Stimulated activated CD8-positive, alpha-beta memory T cell treated with anti-CD3 and anti-CD28 coated beads, Interleukin-7, amount 100 ng/mL, for 1 hour (primary cell): ENCODE measurements at places on chromosomes 1 and 21.

- DNase-seq: no peak
Observed at GRCh38 chr1:108075055-108075454, 110.1 kb upstream of the VAV3 start.

DNA sequence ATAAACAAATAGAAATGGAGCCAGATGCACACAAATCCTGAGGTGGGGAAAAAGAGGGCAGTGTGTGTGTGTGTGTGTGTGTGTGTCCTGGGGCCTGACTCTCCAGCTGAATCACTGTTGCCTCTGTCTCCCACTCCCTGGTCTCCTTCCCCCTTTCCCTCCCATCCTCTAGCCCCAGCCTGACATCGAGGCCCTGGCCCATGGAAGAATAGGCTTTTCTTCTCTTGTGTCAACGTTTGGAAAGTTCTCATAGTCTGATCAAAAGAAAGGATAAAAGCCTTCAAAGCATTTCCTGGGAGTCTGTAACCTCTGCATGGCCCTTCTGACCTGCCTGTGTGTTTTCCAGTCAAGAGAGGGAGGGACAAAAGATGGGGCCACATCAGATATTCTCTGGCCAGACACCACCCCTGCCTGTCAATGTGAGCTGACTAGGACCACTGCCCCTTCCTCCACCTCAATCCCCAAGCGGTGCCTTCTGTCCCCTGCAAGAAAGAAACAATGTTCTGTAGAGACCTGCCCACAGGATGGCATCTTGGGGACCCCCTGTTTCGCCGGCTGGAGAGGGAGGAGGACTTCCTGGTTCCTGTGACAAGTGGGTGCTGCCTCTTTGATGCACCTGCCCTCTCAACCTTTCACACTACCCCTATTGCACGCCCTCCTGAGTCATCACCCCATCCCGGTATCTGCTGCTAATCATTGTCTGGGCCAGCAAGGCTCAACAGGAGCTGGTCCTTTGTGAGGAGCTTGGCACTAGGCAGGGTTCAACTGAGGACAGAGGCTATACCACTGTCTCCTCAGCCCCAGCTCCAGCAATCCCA, 16.2 kb downstream of the KCNJ10 start:
- DNase-seq: no peak

GRCh38 chr1:40984531-40984930, 5.0 kb downstream of the CTPS1 start:
- no peak for DNase-seq

- DNase-seq: no peak
Observed at GRCh38 chr1:162678439-162678838, 46.2 kb downstream of the DDR2 start.

DNA sequence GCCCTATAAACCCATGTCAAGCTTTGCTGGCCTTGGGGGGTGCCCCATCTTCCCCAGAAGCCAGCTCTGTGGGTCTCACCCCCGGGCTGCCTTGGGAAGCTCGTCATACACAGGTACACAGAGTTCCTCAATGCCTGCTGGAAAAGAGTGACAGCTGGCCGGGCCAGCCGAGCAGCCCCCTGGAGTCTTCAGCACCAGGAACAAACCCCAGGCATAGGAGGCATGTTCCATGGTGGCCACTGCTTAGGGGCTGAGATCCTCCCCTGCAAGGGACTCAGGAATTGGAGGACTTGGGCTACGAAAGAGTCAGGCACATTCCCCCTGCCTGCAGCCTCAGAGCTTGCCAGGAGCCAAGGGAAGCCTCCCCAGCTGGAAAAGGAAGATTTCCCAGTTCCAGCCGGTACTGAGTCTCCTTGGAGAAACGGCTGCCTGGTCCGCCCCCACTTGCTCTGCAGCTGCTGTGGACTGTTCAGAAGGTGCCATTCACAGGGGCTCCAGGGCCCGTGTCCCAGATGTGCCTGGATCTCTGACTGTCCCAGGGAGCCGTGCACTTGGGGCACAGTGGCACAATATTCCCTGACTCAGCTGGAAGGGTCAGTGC, 89.5 kb downstream of the STUM start:
- DNase-seq: no peak

DNA sequence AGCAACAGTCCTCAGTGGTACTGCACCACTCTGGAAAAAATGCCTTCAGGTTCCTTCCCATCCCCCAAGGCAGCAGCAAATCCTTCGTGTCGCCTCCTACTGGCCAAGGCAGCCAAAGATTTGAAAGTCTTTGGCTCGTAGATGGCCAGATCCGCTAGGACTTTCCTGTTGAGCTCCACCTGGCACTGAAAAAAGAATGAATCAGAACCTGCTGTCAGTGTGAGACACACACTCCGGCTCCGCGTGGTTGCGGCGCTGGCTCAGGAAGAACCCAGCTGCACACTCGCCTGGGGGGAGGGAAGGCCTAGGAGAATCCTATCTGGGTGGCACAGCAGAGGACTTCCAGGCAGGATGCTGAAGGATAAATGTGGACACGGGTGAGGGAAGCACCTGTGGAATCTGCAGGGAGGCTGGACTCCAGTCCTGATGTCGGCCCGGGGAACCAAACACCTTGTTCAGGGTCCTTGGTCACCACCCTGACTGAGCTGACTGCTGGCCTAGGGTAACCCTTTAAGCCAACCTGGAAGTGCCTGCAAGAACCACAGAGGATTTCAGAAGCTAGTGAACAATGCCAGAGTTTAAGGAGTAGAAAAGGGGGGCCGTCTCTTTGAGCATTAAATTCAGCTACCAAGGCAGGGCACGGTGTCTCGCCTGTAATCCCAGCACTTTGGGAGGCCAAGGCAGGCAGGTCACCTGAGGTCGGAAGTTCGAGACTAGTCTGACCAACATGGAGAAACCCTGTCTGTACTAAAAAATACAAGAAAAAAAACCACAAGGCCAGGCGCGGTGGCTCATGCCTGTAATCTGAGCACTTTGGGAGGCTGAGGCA, 3.2 kb upstream of the CCNL2 start:
- DNase-seq: no peak

DNA sequence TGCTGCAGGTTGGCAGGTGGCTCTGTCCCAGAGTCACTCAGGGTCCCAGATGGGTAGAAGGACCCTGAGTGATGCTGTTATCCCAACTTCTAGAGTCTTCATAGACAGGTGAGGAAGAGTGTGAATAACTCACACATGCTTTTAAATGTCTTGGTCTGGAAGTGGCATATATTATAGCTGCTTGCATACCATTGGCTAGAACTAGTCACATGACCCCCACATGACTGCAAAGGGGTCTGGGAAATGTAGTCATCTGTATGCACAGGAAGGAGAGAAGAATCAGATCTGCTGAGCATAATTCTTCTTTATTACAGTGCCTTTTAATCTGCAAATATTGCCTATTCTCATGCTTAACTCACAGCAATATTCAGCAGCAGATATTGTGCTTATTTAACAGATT, 28.2 kb upstream of the KLHDC7A start:
- no peak for DNase-seq

GRCh38 chr1:22284906-22285548, 142.1 kb upstream of the WNT4 start:
- DNase-seq: no peak

DNA sequence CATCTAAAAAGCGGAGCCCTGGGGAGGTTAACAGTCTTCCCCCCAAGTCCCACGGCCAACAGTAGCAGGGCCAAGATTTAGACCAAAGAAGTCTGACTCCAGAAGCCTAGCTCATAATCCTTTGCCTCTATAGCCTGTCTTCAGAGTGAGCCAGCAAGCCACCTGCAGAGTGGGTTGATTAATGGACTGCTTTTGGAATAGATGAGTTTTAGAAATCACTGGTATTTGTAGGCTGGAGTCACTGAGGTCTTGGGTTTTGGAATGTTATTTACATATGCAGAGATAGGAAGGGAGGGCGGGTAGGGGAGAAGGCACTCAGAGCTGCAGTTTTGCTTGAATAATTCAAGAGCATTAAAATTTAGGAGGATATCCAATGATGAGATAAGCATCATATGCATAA, 90.8 kb upstream of the L1TD1 start:
- no peak for DNase-seq

DNA sequence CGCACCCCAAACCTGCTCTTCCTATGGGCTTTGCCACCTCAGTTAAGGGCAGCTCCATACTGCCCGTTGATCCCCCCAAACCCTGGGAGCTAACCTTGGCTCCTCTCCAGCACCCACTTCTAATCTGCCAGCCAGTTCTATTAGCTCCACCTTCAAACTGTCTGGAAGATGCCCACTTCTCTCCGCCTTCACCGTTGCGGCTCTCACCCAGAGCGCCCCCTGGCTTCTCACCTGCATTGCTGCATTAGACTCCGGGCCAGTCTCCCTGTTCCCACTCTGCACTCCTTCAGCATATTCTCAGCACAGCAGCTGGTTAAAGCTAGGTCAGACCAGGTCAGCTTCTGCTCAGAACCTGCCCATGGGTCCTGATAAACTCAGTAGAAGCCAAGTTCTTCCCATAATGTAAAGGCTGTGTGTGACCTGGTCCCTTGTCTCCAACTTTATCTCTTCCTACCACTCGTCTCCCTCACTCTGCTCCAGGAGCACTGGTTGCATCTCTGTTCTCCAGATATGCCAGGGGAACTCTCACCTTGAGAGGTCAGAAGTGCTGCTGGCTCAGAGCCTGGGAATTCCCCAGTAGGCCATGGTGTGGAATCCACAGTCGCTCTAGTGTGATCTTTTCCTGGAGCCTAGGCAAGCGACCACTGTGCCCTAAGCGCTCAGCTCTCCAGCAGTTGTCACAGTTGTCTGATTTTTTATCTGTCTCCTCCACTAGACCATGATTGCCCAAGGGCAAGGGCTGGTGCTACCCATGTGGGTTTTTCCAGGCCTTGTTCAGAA, 150.3 kb downstream of the HMGB4 start:
- DNase-seq: no peak

GRCh38 chr1:32892368-32893197, 6.3 kb downstream of the HPCA start:
- no peak for DNase-seq

DNA sequence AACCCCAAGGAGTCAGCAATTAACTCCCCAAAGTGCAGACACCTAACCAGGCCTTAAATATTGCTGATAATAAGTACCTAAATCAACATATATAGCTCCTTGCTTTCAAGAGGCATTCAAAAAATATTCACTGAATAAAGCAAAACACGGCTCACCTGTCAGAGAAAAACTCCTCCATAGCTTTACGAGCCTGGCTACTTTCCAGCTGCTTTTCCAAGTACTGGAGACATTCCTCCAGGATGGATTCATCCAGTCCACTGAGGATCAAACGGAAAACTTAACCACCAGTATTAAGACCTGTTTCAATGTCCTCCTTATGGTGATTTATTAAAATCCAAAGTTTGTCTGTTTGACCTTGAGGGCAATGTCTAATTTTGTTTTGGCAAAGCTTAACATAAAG, 44.6 kb downstream of the UBR4 start:
- no peak for DNase-seq

DNA sequence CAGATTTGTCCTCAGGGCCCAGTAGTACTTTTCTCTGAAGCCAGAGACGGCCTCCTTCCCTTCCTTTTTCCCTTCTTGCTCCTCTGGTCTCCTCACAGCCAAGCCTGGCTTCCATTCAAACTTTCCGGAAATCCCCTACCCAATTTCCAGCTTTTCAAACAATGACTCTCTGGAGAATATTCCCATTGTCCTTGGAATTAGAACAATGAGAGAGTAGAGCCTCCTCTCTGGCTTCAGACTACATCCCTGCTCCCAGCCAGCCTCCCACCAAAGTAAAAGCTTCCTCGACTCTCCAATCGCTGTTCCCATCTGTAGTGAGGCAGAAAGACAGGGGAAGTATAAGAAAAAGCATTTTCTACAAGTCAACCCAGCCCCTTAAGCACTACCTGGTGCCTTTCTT, 77.7 kb upstream of the SOX13 start:
- no peak for DNase-seq

DNA sequence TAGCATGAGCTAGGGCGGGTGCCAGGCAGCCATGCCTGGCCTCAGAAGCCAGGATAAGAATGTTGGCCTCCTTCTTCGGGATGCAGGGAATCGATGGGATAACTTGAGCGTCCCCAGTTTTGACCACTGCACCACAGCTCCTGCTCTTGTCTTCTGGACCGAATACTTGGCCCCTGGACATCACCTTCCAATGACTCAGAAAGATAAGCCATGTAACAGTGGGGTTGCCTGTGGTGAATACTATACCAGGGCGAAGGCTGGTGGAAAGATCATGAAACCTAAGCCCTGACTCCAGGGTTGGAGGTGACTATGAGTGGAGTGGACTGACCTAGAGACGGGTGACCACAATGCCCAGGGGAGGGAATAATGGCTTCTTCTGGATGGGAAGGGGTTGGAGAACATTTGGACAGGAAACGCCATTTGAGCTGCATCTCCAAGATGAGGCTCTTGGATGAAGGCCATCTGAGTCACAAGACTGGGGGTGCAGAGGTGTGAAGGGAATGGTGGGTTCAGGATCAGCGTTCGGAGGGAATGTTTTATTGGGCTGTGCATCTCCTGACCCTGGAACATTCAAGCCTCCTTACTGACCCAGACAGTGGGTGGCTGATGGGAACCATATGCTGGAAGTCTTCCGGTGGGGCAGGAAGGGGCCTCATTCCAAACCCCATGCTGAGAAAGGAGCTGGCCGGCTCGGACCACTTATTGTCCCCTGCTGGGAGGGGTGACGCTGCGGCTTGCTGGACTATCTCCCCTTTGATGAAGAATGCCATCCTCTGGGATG, 18.5 kb upstream of the KCNE2 start:
- DNase-seq: no peak

DNA sequence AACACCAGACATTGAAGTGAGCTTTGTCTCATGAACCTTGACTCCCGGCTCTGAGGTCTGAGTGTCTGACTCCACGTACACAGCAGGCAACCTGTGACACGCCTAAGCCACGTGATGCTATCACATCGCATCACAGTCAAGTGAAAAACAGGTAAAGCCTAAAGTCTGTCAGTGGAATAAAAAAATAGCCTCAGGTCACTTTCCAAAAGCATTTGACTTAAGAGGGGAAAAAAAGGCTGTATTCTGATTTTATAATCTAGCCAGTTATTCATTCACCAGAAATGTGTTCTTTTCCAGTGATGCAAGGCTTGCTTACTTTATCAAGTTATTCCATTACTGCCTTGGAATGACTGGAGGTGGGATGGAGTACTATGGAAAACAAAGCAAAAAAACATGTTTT, 163.2 kb upstream of the HMCN1 start:
- DNase-seq: no peak

DNA sequence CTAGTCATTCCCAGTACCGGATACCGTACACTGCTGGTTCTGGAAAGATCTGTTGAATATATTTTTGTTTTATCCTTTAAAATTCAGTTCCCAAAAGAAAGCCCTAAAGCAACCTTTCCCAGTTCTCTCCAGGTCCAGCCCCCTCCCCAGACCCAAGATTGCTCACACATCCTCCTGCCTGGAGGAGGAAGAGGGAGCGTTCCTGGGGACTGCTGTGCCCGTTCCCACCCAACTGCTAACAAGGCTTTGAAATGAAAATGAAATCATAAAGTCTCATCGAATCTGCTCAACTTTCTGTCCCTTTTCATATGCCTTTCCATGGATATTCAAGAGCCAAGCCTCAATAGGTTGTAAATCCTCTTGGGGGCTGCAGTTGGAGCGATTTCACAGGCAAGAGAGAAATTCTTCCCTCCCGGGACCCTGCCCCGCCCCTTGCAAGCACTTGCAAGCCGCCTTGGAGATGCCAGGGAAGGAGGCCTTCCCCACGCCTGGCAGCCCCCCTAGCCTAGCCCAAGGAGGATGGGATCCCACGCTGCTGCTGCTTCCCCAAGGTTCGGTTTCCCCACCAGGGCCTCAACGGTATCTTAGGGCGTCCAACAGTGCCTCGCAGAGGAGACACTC, 113.2 kb upstream of the CACHD1 start:
- no peak for DNase-seq

- DNase-seq: no peak
Observed at GRCh38 chr1:18475234-18475905, 5.4 kb upstream of the KLHDC7A start.
